ENCODE measurements at places on chromosomes 3 and 15.

DNA sequence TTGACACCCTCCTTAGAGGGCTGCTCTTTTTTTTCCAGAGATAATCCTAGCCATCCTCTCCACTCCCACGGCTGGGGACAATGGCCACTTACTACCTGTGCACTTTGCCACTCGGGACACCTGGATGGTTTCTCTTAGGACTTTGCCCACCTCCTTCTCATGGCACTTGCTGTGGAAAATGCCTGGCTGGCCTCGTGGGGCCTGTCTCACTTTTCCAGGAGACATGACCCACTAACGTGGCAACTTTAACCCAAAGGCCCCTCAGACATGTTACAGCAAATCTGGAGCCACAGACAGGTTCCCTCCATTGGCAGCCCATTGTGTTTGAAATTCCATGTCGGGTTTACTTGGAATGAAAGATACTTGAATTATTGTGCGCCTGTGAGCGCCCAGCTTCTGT lies 29.4 kb upstream of the ESYT3 start:
- no peak for DNase-seq

DNA sequence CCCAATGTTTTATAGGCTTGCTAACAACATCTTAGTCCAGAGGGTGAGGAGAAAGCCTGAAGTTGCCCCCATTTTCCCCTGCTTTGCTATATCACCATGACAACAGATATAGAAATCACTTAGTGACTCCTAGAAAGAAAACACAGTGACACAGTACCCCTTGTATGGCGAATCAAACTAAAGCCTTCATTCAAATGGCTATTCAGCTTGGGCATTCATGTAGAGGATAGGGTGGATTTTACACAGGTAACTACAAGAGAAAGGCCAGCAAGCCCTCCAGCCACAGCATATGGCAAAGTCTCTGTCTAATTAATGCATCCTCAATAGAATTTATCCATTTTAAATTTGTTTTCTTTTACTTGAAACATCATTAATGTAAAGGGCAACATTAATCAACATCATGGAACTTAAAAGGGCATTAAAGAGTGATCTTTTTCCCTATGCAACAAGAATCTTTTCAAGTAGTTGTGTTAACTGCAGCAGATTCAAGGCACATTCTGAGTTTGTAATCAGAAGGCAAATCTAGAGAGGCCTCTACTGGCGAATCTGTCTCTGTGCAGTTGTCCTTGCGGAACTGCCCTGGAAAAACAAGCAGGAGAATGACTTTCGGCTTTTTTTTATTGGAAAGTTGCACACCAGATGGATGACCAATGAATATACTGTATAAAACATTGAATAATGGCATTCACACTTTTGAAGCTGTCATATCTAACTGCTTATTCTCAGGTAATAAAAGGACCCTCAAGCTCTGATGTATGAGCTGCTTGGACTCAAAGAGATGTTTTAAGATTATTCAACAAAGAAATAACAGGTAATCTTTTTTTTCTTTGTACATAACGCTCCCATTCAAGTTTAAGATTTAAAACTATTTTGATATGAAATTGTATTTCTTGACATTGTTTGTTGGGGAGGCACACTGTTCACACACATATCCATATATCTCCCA lies 621.7 kb upstream of the AGTR1 start:
- DNase-seq: no peak

GRCh38 chr3:183161552-183162336 lies 790 bp downstream of the LAMP3 start:
- no peak for DNase-seq

DNA sequence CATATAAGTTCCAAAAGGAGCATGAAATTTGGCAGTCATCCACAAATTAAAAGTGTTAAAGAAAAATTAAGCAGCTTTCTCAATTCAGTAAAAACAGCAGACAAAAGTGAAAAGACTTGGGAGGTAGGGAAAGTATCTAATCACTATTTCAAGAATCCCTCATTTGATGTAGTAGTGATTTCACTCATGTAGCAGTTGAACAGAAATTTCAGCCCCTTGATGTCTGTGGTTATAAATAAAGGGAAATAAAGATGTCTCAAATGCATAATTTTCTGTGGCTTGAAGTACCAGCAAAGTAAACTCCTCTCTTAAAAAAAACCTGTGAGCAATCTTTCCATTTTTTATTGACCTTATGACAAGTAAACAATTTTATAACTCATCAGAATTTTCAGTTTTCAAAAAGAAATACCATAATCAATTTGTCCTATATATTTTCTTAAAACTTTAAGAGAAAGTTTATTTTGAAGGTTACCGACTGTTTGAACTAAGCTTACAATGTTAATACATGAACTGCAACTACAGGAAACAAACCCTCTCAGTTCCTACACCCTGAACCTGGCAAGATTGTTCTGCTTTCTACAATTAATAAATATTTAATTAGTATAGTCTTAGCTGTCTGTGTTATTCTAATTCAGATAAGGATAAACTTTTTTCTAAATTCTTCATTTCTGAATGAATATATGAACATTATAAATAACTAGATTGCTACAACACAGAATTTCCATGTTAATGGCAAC lies 94.2 kb downstream of the CBLB start:
- DNase-seq: no peak

DNA sequence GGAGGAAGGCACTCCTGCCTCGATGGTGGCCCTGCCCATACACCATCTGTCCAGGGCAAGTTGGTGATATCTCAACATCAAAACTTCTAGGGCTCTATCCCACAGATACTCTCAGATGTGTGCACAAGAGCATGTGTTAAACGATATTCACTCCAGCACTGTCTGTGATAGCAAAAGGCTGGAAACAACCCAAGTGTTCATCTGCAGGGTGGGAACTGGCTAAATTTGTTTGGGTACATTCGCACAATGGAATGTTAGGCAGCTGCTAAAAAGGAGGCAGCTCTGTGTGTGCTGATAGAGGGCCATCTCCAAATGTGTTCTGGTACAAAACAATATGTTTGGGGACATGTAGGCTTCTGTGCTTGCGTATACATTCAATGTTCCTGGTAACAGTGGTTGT lies 19.8 kb downstream of the IGDCC4 start:
- DNase-seq: no peak

Data from NCI-H1930 (cell line).